ENCODE measurements at places on chromosomes 6 and 20.
A peak's percentile ranks its signal among the peaks of the same experiment; 100 is the strongest.

DNA sequence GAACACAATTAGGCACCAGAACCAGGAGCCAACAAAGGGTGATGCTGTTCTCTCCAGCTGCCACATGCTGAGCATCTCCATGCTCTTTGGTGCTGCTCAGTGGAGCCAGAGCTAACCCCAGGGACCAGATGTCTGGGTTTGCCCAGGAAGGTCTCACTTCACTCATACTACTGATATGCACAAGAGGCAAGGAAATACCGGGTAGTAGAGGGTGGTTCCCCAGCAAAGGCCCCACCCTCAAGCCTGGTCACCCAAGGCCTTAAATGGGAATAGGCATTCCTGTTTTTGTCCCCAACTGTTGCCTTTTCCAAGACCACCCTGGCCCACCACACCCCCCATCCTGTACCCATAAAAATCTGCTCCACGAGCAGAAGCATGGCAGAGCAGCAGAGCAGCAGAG, 204.5 kb upstream of the TAB2 start:
- DNase-seq, result no peak

DNA sequence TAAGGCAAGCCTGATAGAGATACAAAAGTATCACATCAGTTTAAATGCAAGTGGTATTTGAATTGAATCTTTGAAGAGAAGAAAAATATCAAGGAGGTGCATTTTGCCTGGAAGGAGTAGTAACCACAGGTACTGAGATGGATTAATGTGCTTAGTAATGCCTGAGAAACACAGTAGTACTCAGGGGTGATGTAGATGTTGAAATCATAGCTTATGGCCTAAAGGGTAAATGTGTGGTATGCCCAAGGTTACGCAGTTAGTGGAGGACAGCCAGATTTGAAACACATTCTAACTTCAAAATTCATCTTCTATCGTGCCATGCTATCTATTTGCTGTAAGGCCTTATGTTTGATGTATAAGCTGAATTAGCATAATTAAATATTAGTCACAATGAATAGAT, 55.9 kb downstream of the STXBP5 start:
- DNase-seq, result no peak

GRCh38 chr20:51700809-51701285, 67.3 kb downstream of the ATP9A start:
- DNase-seq, result no peak

DNA sequence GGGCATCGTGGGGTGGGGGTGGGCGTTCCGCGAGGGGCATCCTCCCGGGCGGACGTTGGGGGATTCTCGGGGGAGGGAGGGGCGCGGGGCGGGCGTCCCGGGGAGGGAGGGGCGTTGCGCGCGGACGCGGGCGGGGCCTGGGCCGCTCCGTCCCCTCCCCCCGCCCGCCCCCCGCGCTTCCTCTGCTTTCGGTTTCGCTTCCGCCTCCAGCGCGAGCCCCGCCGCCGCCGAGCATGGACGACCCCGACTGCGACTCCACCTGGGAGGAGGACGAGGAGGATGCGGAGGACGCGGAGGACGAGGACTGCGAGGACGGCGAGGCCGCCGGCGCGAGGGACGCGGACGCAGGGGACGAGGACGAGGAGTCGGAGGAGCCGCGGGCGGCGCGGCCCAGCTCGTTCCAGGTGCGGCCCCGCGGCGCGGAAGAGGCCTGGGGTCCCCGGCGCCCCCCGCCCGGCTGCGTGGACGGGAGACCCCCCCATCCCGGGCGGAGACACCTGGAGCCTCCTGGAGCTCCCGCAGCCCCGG, at the start of gene OGFR:
Gene OGFR, plus strand, starts transcription at position 209 of the 528 bp plus-strand sequence. Its CDS starts 25 bp downstream, at position 234.
- DNase-seq, result peak; percentile 55

DNA sequence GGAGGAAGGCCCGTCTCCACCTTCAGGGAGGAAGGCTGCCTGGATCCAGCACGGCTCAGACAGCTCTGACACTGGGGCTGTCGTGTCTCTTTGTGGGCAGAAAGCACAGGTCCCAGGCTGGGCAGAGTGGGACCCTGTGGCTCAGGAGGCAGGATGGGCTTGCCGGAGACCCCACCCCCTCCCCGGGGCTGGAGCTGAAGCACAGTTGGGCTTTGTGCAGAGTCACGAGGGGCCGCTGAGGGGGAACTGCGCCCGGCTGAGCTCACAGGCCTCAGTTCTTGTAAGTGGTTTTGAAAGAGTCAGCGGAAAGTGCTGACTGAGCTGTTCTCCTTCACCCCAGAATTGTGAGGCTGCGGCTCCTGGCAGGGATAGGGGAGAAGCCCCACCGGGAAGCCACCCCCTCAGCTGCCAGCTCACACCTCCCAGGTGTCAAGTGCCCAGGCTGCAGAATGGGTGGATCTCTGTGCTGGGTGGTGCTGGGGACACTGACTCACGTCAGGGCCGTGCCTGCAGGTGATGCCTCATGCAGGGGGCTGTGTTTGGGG, 145.5 kb upstream of the RNF24 start:
- no peak for DNase-seq

DNA sequence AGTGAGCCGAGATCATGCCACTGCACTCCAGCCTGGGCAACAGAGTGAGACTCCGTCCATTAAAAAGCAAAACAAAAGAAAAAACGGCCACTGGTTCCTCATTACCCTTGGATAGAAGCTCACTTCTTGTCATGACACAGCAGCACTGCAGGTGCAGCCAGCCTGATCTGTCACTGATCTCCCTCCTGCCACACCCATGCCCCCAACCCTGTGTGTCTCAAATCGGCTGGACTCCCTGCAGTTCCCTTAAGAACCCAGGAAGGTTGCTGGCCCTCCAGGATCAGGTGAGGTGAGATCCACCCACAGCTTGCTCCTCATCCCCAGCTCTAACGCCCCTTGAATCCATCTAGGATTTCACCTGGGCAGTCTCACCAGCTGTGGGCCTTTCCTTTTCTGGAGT, 26.3 kb upstream of the NNAT start:
- no peak for DNase-seq

DNA sequence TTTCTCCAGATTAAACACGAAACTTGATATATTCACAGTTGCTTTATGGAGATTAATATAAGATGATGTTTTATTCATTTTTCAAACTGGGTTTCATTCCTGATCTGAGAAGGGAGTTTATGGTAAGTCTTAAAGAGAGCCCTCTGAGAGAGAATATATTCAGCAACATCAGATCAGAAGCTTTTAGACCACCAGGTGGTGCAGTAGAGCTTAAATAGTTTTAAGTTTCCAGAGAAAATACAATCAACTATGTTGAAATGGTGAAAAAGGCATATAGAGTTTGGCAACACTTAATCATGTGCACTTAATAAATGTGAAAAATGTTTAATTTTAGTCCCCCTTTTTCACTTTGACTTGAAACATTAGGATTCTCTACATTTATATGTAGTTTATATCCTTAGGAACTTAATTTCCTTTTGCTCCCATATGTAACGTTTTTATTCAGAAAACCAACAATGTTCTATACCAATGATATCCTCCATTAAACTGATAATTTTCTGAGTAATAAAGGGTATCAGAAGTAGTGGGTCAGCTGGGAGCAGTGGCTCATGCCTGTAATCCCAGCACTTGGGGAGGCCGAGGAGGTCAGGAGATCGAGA, 86.4 kb upstream of the CLDN20 start:
- DNase-seq, result no peak

- DNase-seq, result no peak
Observed at GRCh38 chr20:50330504-50331313, 140.1 kb downstream of the CEBPB start.

- no peak for DNase-seq
Observed at GRCh38 chr6:89970609-89971337, 76.5 kb downstream of the GJA10 start.

DNA sequence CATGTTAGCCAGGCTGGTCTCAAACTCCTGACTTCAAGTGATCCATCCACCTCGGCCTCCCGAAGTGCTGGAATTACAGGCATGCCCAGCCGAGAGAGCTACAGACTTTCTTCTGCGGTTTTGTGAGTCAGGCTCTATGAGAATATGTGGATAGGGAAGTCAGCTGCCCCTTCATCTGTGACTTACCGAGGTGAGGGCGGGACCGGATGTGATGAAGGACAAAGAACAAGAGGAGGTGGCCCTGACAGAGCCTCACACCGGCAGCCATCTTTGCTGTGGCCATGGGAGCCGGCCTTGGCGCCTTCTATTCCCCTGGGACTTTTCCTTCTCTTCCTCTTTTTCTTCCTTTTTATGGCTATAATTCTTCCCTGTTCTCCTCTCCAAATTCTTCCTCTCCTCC, 67.0 kb downstream of the IYD start:
- no peak for DNase-seq

- DNase-seq, result no peak
Observed at GRCh38 chr20:17029698-17030097, 197.1 kb upstream of the PCSK2 start.

- no peak for DNase-seq
Observed at GRCh38 chr6:29667158-29667557, 10.3 kb downstream of the MOG start.

DNA sequence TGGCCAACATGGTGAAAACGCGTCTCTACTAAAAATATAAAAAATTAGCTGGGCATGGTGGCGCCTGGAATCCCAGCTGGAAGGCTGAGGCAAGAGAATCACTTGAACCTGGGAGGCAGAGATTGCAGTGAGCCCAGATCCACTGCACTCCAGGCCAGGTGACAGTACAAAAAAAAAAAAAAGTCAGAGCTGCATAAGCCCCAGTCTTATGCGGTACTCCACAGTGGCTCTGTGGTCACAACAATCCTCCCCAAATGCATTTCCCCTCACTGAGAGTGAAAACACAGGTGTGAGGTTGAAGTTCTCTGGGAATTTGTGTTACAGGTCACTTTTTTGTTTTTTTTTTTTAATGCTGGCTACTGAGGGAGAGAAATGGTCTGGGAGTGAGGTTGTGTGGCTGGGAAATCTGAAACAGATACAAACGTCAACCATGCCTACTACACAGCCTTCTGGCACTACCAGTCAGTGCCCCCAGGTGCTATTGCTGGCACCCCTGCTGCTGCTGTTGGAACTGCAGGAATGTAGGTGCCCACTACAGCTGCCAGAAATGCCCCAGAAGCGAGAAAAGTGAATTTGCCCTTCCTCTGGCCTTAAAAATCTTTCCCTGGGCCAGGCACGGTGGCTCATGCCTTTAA, 5.7 kb downstream of the MRPS26 start:
- no peak for DNase-seq

- no peak for DNase-seq
Observed at GRCh38 chr20:19807191-19807945, 49.3 kb downstream of the RIN2 start.

DNA sequence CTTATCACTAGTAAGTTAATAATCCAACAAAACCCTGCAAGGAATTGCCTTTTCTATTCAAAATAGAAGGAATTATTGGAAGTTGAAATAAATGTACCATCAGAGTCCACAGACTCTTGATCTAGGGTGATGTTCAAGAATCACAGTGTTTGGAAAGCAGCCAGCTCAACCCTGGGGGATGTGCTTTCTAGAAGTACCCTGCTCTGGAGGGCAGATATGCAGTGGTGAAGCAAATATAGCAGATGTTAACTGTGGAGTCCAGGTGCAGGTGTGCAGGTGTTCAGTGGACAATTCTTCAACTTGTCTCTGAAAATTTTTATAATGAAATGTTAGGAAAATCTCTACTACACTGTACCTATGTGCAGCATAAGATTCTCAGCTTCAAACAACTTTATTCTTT, 9.1 kb upstream of the INSM1 start:
- DNase-seq, result no peak

Data from stimulated activated CD8-positive, alpha-beta memory T cell treated with anti-CD3 and anti-CD28 coated beads, Interleukin-2, amount 100 ng/mL, for 1 hour (primary cell).